ENCODE measurements at places on chromosomes 6 and 20. TPM values are rescaled to one million over a fixed set of nuclear protein-coding genes. Genes with fewer than 3 reads are reported as not detected.

DNA sequence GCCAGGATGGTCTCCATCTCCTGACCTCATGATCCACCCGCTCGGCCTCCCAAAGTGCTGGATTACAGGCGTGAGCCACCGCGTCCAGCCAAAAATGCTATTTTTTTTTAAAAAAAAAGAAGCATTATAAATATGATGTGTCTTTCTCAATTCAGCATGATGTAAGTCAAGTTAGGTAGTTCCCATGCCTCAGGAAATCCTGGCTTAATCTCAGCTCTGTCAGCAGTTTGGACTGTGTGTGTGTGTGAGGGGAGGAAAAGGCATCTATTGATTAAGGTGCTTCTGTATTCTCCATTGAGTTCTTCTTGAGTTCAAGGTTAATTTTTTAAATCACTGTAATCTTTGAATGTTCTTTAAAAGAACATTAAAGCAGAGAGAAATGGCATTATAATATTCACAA is 51.5 kb downstream of the GMDS start:
- no peak for DNase-seq

- DNase-seq = no peak
These were observed 154.5 kb downstream of the ASCC3 start for GRCh38 chr6:100726666-100727065.

GRCh38 chr20:16062661-16063581 is 510.3 kb downstream of the KIF16B start:
- no peak for DNase-seq

DNA sequence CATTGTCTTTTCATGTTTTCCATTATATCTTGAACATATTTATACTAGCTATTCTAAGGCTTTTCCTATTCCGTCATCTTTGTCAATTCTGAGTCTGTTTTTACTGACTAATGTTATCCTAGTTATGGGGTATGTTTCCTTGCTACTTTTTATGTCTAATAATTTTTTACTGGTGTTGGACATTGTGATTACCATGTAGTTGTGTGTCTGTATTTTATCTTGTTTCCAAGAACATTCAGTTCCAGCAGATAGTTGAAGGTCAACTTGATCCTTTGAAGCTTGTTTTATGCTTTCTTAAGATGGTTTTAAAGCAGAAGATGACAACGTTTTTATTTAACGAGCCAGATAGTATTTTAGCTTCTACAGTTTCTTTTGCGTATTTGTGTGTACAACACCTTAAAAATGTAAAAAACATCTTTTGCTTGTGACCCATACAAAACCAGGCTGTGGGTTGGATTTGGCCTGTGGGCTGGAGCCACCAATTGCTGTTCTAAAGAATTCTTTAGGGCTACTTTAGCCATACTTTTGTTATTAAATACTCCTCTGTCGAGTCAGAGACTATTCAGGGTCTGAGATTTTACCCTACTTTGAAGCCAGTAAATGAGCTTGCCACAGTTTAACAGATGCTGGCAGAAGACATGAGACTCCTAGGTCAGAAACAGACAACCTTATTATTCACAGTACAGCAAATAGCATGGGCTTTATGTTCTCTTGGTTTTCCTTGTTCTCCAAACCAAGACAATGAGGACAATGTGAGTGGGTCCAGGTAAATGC is 38.7 kb upstream of the REV3L start:
- no peak for DNase-seq

DNA sequence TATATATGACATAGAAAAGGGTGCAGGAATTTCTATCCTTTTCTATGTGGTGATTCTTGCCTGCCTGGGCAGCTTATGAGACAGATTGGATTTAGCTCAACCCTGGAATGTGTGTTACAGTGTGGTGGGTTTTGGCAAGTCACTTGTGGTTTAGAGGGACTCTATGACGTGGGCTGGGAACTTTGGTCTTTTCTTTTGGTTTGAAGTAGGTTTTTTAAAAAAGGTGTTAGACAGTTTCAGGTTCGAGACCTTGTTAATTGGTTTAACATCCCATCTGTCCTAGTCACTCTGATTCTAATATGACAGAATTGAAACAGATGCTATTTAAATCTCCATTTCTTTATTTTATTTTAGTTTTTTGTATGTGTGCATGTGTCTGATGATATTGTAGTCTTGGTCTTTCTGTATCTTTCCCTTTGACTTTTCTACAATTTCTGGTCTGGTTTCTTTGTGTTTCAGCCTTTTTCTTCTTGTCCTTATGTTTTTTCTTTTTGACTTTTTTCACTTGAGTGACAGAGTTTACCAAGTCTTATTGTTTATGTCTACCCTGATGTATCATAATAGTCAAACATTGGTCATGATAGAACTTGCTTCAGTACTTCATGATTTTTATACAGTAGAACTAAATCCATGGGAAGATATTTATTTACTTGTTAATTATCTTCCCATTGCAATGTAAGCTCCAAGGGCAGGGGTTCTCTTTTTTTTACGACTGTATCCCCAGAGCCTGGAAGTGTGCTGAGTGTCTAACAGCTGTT is 174.3 kb downstream of the CDKAL1 start:
- no peak for DNase-seq

DNA sequence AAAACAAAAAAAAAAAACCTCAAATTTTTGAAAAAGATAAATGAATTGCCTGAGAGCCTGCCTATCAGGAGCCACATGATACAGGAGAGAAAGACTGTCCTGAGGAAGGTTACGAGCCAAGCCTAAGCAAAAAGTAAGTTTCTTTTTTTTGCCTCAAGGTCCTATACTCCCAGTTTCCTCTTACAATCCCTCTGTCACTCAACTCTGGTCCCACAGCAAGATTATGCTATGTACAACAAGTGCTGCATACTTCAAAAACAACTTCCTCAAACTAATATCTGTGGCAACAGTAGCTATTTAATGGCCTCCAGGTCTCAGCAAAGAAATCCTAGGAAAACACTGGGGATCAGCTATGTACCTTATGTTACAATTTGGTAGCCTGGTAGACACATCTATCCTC is 46.8 kb downstream of the PLN start:
- no peak for DNase-seq

DNA sequence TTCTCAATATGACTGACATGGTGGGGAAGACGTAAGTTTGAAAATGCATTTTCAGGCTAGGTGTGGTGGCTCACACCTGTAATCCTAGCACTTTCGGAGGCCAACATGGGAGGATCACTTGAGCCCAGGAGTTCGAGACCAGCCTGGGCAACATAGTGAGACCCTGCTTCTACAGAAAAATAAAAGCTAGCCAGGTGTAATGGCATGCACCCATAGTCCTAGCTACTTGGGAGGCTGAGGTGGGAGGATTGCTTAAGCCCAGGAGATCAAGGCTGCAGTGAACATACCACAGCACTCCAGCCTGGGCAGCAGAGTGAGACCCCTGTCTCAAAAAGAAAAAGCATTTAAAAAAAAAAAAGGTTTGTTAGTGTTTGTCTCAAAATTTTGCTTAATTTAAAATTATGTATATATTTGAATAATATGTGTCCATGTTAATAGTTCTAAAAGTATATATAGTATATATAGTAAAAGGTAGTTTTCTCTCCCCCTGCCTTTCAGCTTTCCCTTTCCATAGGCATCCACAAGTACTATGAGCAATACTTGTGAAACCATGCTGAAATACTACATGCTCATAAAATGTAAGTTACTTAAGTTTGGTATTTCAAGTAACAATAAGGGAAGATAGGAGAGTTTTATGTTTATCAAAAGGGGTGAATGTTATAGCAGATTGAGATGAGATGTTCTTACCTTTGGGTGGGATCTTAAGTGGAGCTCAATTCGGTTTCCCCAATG is 15.1 kb downstream of the PTPRA start:
- no peak for DNase-seq

DNA sequence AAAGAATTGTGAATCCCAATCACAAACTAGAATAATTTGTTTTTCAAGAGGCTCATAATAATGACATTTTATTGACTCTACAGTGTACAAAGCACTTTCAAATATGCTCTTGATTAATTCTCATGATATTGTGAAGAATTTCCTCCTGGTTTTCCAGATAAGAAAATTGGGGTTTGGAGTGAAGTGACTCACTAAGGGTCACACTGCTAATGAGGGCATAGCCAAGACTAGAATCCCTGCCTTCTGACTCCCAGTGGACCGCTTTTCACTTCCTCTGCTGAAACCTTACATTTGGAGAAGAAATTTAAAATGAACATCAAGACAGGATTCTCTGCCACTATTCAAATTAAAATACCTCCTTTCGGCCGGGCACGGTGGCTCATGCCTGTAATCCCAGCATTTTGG is 38.3 kb upstream of the LTV1 start:
- no peak for DNase-seq

- DNase-seq = no peak
These were observed 392.0 kb downstream of the SYNE1 start for GRCh38 chr6:152244998-152245630.

- DNase-seq = no peak
These were observed 22.9 kb downstream of the PTPN1 start for GRCh38 chr20:50533061-50533460.

GRCh38 chr6:71321314-71321713 is 32.7 kb downstream of the OGFRL1 start:
- no peak for DNase-seq

DNA sequence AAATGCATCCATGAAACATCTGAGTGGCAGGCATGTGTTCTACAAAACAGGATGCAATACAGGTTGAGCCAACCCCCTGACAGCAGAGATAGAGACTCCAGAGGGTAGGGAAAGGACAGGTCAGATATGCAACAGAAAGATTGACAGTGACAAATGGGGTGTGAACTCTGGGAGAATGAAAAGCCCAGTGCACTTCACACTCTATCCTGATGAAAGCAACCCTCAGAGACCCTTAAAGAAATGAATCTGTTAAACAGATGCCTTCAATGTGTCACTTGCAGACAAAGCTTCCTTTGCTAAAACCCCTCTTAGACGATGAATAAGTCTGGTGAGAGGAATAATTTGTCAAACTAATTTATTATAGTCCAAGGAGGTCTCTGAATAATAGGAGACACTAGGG is 89.9 kb downstream of the RFPL4B start:
- no peak for DNase-seq

Gene ZBTB22
- total RNA-seq = 11.6 TPM

Gene GHRH
- total RNA-seq = 0.97 TPM

Gene PLG
- 0.40 TPM for total RNA-seq
